CD4-positive, alpha-beta T cell treated with Interleukin-4 for 4 hours (primary cell): ENCODE measurements at places on chromosomes 4 and X.

GRCh38 chr4:121187206-121187605 lies 23.1 kb upstream of the TNIP3 start:
- no peak for DNase-seq

GRCh38 chr4:34720571-34720970 lies 1523.7 kb downstream of the ARAP2 start:
- DNase-seq: no peak

DNA sequence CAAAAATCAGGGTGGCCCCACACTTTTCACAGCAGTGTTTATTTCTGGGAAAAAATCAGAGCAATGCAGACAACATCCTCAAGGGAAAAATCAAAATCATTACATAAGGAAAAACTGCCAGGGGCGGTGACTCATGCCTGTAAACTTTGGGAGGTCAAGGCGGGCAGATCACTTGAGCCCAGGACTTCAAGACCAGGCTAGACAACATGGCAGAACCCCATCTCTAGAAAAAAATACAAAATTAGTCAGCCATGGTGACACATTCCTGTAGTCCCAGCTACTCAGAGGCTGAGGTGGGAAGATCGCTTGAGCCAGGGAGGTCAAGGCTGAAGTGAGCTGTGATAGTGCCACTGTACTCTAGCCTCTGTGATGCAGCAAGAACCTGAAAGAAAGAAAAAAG lies 102.8 kb downstream of the NAF1 start:
- no peak for DNase-seq

GRCh38 chr4:102569200-102569599 lies 68.0 kb downstream of the NFKB1 start:
- no peak for DNase-seq

- DNase-seq: no peak
These were observed 57.0 kb upstream of the MAP9 start for GRCh38 chr4:155433636-155434360.

DNA sequence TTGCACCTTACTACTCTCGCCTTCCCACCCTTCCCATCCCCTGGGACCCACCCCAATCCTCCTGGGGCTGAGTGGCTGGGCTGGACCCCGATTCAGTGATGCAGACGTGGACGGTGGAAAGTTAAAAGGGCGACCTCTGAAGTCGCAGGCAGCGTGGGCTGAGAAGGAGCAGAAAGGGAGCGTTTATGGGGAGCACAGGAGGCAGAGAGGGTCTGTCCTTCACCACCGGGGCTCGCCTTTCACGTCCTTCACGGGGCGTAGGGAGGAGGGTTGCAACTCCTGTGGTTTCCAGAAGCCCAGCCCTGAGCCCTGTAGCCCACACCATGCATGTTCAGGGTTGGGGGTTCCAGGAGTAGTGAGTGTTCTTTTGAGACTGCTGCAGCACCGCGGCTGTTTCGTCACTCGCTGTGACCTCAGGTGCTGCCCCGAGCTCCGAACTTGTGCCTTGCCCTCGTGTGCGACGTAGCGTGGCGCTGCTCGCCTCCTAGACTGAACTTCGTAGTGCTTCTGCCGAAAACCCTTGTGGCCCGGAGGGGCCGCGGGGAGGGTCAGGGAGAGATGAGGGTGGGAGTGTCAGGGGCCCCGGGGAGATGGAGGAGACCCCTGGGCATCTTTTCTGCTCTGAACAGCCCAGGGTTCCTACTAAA lies 1.6 kb downstream of the NHS start:
- no peak for DNase-seq

DNA sequence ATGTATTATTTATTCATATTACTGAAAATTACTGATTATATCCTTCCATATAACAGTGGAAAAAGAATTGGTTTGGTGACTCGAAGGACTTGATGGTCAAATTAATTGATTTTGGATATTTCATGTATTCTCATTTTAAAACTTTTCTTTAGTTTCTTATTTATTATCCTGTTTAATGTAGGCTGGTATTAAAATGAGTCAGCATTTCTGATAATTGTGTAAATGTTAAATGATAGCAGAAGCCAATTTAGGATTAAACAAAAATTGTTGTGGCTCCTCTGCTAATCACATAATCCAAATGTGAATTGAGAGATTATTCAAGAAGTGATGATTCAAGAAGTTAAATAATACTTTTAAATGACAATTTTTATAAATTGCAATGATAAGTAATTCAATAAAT lies 38.7 kb downstream of the PDLIM5 start:
- DNase-seq: no peak

- DNase-seq: no peak
These were observed 1083.1 kb upstream of the PCDH10 start for GRCh38 chr4:132065940-132066495.

DNA sequence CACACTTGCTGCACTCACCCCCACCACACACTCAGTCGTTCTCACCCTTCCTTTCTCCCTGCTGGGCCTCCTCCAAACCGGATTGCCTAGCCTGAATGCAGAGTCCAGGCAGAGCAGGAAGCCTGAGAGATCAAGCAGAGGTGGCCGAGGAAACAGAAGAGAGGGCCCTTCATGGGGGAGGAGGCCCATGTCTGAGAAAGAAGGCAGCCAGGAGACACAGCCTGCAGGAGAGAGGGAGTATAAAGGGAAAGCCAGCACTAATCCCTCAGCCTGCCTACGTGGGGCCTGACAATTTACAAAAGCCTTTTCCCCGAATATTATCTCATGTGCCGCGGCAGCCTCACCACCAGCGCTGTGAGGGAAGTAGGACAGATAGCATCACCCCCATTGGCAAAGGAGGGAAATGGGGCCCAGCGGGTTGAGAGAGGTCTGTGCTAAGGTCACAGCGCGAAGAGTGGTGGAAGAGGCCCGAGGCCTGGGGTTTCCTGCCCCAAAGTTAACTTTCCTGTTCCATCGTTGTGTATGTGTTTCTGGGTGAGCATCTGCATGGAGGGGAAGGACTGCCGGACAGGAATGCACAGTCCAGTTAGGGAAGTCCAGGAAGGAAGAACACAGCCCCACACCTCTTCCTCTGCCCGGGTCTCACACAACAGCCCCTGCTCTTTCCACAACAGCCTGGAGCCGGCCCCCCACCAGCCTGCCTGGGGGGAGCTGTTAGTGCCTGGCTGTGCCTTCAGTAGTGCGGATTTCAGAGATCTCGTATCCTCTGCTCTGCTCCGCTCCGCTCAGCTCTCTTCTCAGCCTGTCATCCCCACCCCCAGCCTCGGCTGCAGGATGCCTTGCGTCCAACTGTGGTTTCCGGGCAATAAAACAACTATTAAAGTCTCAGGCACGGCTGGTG lies 50.9 kb upstream of the BCOR start:
- no peak for DNase-seq

- no peak for DNase-seq
These were observed 80.3 kb upstream of the NEIL3 start for GRCh38 chr4:177229331-177229730.

GRCh38 chr4:150253965-150254630 lies 175.9 kb downstream of the DCLK2 start:
- no peak for DNase-seq

- no peak for DNase-seq
These were observed 61.7 kb downstream of the PALLD start for GRCh38 chr4:168558599-168558998.

- peak; percentile 52 for DNase-seq
These were observed 4.9 kb upstream of the TLR8 start for GRCh38 chrX:12901486-12901885.

GRCh38 chr4:120725639-120726580 lies 196.6 kb downstream of the PRDM5 start:
- DNase-seq: no peak

DNA sequence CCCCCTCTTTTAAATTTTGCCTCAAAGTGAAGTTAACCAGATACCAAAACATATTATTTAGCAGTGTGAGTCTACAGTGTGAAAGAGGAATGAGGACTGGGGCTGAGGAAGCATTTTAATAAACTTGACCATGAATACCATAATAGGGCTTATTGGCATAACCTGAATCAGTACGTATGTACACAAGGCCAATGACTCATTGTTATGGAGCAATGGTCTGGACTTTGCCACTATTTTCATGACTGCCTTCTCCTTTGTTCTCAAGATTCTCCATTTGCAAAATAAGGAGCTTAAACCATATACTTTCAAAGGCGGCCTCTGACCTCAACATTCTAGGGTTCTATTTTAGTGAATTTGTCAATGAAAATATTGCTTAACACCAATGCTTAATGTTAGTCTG lies 102.8 kb upstream of the OR13H1 start:
- DNase-seq: no peak

- DNase-seq: no peak
These were observed 67.6 kb upstream of the FREM3 start for GRCh38 chr4:143768007-143768591.

- DNase-seq: no peak
These were observed 39.6 kb downstream of the RFC1 start for GRCh38 chr4:39326468-39326977.

GRCh38 chr4:159252491-159252890 lies 149.6 kb downstream of the RAPGEF2 start:
- no peak for DNase-seq

- DNase-seq: no peak
These were observed 165.3 kb upstream of the DGKK start for GRCh38 chrX:50635817-50636365.

DNA sequence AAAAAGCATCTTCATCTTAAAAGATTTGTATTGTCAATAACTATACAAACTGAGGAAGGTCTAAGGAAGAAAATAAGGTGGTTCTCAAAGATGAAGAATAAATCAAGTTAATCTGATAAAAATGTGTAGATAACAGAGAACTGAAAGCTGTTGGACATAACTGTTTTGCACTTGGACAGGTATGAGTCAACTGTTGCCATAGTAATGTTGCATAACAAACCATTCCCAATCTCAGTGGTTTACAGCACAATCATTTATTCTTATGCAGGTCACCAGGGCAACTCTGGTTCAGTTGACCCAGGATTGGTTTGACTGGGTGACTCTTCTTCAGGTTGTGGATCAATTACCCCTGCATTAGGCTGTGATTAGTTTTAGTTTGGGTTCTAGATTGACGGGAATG lies 2197.7 kb downstream of the ARAP2 start:
- DNase-seq: no peak

DNA sequence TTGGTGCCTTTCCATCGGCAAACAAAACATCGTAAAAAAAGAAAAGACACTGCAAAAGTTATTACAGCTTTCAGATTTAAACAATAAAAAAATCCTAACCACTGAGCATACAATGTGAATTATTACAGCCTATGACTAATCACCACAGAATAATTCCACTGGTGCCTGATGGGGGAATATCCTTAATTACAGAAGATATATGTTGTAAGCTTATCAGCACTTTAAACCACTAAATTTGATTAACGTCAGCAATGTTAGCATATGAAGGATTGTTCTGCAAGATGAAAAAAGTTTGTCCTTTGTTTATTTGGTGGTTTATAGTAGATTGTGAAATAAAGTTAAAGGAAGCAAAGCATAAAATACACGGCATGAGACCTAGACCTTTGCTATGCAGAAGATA lies 210.2 kb upstream of the ADAMTS3 start:
- DNase-seq: no peak

DNA sequence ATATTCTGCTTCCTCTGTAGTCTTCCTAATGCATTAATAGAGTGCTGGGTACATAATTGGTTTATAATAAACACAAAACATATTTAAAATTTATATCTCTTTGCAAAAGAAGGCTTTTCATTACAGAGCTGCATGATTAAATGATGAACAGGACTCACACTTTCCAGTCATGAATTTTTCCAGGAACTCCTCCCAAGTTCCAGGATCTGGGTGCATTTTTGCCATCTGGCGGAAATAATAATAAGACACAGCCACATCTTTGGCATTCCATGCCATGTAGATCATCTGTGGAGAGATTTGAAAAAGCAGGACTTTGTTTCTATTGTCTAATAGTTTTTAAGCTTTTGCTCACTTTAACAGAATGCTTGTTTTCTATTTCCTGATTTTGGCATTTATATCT lies 40.2 kb upstream of the SULT1B1 start:
- no peak for DNase-seq
